ENCODE measurements at places on chromosomes 5 and 9.

- DNase-seq: no peak
Observed at GRCh38 chr5:38808666-38809343, 37.0 kb upstream of the OSMR start.

DNA sequence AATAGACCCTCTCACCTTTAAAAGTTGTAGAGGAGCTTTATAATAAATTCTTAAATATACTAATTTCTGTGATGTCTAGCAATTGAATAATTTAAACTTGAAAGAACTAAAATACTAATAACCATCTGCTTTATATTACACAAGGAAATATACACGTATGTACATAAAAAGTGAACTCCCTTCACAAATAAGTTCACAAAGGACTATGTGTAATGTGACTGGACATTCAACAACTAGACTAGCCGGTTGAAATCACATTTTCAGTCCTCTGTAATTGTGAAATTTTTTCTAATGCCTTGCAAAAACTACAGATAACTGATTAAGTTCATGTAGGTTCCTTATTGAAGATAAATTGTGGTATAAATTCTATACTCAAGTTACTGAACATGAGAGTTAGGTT lies 11.6 kb downstream of the NSA2 start:
- DNase-seq: no peak

GRCh38 chr9:116209414-116210116 lies 56.0 kb downstream of the PAPPA start:
- DNase-seq: no peak

DNA sequence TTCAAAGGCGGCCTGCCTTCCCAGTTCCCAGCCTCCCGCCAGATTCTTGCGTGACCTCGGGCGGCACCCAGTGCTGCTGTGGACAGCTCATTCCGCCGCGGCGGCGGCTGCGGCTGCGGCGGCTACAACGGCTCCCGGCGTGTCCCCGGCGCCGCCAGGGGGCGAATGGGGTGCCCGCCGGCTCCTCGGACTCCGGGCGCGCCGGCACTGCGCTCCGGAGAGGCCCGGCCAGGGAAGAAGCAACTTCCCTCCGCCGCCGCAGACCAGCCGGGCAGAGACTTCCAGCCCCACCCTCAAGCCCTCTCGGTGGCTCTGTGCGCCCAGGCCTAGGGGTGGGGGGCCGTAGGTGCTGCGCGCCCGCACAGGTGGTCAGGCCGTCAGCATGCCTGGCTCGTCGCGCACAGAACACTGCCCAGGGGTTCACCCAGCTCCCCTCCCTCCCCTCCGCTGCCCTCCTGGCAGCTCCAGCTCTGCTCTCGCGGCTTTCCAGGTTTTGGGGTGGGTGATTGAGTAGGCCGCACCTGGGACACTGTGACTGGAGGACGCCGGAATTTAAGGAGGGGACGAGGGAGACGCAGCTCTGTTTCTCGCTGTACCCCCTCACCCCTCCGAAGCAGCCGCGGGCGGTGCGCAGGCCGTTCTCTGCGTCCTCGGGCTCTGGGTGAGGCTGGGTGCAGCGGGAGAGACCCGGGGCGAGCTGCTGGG lies 20.2 kb downstream of the IGIP start:
- peak; percentile 83 for DNase-seq

DNA sequence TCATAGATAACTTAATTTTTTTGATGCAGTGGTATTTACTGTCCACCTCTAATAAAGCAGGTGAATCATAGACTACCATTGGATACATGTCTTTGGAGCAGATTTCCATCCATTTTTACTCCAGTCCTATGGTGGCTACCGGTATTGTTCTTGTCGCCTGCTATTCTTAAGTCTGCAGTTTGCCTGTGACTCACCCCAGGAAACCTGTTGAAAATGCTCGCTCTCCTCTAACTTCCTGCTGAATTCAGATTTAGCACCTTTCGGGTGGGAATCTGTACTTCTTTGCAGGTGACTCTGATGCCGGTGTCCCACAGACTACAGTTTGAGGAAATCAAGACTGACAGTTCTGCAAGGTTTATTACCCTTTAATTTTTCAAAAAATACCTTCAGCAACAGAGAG lies 58.8 kb upstream of the DHFR start:
- DNase-seq: no peak

GRCh38 chr9:81387360-81388106 lies 301.8 kb downstream of the TLE1 start:
- DNase-seq: no peak

GRCh38 chr5:151200913-151201595 lies 22.8 kb downstream of the CCDC69 start:
- no peak for DNase-seq

DNA sequence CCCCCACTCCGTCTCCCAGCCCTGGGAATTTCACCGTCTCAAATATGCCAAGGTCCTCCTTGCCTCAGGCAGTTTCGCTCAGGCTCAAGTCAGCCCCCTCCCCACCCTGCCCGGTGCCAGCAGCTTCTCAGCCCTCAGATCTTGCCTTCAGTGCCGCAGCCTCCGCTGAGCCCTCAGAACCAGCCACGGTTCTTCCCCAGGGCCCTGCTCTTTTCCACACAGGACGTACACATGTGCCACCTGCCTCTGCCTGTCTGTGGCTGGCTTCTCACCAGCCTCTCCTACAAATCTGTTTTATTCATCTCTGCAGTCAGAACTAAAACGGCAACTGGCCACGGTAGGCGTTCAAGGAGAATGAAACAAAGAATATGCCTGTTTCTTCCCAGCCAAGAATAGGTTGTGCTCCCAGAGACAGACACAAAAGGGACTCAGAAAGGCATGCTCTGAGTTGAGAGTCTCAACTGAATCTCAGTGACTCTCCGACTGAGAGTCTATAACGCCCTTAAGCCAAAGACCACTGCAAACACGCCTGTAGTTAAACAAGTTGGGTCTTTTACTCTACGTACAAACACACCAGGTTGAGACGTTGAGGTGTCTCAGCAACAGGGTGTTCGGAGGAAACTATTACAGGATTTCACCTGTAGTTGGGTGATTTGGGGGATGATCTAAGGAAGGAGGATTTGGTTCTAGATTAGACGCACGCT lies 10.6 kb upstream of the GRIN1 start:
- DNase-seq: no peak

DNA sequence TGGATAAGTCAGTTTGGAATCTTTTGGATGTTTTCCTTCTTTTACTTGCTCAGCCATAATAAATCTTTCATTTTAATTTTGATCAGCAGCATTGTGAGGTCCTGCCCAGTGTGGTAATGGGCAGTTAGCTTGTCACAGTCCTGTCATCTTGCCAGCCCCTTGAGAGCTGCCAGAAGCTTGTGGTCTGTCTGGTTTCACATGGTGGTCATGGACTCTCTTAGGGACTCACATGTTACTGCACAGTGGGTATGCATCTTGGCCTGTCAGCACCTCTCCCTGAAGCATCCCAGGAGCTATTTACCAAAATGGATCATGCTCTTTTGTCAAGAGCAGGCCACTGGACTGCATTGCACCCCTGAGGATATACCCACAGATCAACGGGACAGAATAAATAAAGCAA lies 60.3 kb downstream of the DAPK1 start:
- DNase-seq: no peak

- DNase-seq: peak; percentile 87
Observed at GRCh38 chr5:154467655-154468354, 10.2 kb downstream of the HAND1 start.

DNA sequence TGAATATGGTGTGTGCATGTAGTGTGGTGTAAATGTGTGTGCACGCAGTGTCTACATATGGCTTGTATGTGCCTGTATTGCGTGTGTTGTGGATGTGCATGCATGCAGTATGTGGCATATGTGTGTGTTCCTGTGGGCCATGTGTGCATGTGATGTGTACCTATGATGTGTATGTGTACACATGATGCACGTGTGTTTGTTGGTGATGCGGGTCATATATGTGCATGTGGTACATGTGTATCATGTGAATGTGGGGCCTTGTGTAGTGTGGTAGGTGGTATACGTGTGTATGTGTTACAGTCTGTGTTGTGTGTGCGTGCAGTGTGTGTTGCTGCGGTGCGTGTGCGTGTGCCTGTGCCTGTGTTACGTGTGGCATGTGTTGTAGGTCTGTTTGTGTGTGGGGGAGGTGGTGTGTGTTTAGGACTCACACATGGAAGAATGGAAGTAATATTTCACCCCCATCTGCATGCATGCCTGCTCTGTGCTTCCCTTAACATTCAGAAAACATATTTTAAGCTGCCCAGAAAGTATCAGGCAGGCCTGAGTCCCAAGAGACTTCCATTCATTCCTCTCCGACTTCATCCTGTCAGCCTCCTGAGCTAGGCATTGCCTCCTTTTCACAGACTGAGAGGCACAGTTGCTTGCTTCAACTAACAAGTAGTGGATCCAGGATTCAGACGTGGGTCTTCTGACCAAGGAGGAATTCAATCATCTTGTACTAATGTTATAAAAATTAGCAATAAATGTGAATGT lies 55.4 kb upstream of the RUFY1 start:
- no peak for DNase-seq

- DNase-seq: no peak
Observed at GRCh38 chr9:4997631-4998030, 12.6 kb downstream of the JAK2 start.

DNA sequence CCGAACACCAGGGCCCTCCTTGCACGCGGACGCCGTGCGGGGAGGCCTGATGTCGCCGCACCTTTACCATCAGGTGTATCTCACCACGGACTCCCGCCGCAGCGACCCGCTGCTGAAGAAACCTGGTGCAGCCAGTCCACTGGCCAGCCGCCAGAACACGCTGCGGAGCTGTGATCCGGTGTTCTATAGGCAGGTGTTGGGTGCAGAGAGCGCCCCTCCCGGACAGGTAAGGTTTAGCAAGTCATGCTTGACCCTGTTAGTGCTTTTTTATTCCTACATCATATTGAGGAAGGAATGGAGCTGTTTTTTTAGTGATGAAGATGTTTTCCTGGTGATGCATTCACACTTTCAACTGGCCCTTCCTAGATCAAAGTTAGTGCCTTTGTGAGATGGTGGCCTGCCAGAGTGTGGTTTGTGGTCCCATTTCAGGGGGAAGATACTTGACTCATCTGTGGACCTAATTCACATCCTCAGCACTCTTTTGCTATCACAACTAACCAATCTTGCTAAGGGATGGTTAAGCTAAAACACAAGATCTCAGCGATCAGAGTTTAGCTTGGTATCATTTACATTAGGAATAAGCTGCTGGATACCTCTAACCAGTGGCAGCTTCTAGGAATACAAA lies 2.7 kb downstream of the PCDHGC3 start:
- no peak for DNase-seq

GRCh38 chr9:76630916-76631315 lies 133.3 kb upstream of the PCA3 start:
- DNase-seq: no peak

- DNase-seq: no peak
Observed at GRCh38 chr5:106292654-106293053, 1378.1 kb downstream of the EFNA5 start.

DNA sequence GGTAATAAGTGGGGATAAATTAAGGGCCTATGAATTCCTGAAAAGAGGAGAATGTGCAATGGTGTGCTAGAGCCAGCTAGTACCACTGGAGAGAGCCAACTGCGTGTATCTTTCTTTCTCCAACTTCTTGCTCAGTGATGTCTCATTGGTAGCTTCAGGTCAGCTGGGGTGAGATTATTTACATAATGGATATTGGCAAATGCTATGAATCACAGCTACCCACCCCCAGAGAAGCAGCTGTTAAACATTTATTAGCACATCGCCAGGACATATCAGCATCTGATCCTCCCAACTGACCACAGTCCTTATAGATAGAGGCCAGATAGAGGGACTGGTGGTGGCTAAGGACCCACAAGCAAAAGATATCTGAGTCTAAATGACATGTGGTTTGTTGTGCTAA lies 421.3 kb downstream of the ACTL7B start:
- no peak for DNase-seq

DNA sequence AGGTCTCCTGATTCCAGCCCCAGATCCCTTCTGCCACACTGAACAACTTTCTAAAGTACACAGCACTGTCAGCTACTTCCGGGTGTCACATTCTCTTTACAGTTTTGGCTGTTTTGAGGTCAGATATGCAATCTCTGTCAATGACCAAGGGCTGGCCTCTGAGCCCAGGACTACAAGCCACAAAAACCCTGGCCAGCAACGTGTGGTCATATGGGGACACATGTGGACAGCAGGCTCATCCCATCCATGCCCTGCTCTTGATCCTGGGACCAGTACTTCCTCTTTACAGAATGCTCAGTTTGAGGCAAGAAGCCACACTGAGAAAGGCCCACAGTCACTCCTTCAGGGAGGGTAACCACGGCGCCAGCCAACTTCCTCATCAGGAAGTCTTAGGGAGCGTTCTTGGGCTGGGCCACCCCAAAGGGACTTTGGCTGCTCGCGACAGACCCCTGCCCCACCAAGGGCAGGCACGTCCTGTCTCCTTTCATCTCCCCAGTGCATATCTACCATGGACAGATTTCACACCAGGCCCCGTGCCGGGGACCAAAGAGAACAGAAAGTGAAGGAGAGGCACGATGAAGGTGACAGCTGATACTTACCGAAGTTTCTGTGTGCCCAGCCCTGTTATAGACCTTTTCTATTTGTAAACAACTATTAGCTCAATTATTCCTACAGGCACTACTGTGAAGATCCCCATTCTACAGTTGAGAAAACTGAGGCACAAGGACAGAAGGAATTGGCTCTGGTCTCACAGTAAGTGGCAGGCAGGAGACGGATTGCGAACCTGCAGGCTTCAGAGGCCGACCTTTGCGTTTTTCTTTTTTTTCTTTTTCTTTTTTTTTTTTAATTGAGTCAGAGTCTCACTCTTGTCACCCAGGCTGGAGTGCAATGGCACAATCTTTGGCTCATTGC lies 37.3 kb downstream of the STK10 start:
- DNase-seq: peak; percentile 75

- DNase-seq: no peak
Observed at GRCh38 chr9:125998837-125999503, 251.8 kb downstream of the PBX3 start.

DNA sequence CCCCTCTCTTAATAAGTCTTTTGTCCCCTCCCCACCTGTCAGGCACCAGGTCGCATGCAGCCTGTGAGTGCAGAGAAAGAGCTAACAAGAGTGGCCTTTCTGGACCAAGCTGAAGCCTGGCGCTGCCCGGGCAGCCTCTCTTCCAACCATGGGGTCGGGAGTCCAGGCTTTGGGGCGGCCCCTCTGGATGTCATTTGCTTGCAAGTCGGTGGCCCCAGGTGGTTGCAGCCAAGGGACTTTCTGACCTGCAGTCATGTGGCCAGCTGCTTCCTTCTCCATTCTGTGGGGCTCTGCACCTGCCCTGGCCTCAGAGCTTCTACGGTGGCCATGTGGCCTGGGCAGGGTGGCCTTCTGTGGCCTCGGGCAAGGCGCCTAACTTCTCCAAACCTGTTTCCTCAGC lies 159.7 kb downstream of the DAB2IP start:
- DNase-seq: no peak

GRCh38 chr5:2703041-2703440 lies 48.4 kb downstream of the IRX2 start:
- DNase-seq: no peak

- no peak for DNase-seq
Observed at GRCh38 chr5:128798871-128799270, 166.4 kb upstream of the SLC27A6 start.

GRCh38 chr9:90915693-90916092 lies 114.1 kb downstream of the SYK start:
- DNase-seq: peak; percentile 46

- no peak for DNase-seq
Observed at GRCh38 chr5:159113405-159113804, 13.7 kb upstream of the EBF1 start.

All from GM13976 (cell line).